Urinary bladder (tissue), 4 donors: ENCODE measurements at places on chromosomes 6 and 20. TPM values are rescaled to one million over a fixed set of nuclear protein-coding genes. Genes with fewer than 3 reads are reported as not detected.

The CAGE1 gene
- not detected for total RNA-seq

The UNC5CL gene
- total RNA-seq: 0.37 TPM

The CSTF1 gene
- total RNA-seq: 40.8 TPM

The OLIG3 gene
- not detected for total RNA-seq

The UNC93A gene
- total RNA-seq: not detected

The RNF182 gene
- total RNA-seq: 0.90 TPM

The PLA2G7 gene
- total RNA-seq: 2.7 TPM

The SLC22A2 gene
- total RNA-seq: not detected

The POU5F1 gene
- 3.0 TPM for total RNA-seq

The KIF6 gene
- 1.1 TPM for total RNA-seq

The WFDC10B gene
- total RNA-seq: not detected

The MUC21 gene
- not detected for total RNA-seq
